ENCODE measurements at places on chromosomes 13 and 19.
A peak's percentile ranks its signal among the peaks of the same experiment; 100 is the strongest.

- no peak for DNase-seq
Observed at GRCh38 chr13:31100721-31101120, 61.0 kb downstream of the HSPH1 start.

DNA sequence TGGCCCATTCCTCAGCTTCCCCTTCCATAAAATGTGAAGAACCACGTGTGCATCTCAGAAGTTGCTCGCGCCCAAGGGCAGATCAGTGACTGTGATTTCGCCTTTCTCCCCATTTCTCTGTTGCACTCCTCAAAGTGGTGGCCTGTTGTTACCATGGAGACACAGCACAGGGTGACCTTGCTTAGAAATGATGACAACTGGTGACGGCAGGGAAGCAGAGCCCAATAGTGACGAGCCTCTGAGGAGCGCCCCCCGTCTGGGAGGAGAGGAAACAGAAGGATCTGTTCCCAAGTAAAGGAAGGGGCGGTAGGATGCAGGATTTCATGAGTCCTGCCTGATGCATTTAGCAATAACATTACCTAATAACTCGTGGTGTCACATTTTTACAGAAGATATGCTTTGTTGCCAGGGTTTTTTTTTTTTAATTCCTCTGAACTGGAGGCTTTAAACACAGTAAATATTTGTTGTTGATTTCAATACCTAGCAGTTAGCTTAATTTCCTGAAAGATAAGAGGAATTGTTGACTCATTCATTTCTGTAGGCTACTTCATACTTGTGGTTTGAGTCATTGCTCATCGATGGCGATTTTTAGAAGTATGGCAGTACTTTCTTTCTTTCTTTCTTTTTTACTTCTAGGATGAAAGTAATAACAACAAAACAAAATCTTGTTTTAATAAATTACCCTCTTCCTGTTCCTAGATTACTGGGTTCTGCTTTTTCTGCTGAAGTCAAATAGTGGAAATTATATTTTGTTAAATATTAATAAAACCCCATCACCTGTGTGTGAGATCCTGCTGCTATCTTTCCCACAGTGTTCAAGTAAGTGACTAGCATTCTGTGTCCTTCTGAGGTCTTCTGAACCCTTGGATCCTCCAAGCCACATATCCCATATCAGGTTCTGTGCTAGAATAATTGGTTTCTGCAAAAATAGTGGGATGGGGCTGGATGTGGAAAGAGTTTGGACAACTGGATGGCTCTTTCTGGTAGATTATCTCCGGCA lies 36.0 kb downstream of the MBNL2 start:
- peak; percentile 54 for DNase-seq

DNA sequence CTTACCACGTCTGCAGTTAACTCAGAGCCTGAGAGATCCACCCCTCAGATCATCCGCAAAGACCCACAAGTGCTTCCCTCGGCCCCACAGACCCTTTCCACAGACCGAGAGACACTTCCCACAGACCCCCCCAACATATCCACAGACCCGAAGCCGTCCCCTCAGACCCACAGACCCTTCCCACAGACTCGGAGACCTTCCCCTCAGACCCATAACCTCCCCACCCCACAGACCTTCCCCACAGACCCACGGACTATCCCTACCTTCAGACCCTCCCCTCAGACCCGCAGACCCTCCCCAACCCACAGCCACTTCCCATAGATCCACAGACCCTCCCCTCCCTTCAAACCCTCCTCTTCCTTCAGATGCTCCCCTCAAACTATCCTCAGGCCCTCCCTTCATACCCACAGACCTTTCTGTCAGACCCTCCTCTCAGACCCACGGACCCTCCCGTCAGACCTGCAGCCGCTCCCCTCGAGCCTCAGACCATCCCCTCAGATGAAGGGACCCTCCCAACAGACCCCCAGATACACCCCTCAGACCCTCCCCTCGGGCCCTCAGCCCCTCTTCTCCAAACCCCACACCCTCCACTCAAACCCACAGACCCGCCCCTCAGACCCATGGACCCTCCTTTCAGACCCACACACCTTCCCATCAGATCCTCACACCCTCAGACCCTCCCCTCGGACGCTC lies 20.1 kb upstream of the TFDP1 start:
- DNase-seq: no peak

- no peak for DNase-seq
Observed at GRCh38 chr13:46553521-46553885, 533 bp downstream of the LRCH1 start.

- DNase-seq: no peak
Observed at GRCh38 chr13:112730157-112730671, 40.4 kb downstream of the ATP11A start.

GRCh38 chr19:30703645-30704044 lies 331.5 kb downstream of the ZNF536 start:
- DNase-seq: no peak

DNA sequence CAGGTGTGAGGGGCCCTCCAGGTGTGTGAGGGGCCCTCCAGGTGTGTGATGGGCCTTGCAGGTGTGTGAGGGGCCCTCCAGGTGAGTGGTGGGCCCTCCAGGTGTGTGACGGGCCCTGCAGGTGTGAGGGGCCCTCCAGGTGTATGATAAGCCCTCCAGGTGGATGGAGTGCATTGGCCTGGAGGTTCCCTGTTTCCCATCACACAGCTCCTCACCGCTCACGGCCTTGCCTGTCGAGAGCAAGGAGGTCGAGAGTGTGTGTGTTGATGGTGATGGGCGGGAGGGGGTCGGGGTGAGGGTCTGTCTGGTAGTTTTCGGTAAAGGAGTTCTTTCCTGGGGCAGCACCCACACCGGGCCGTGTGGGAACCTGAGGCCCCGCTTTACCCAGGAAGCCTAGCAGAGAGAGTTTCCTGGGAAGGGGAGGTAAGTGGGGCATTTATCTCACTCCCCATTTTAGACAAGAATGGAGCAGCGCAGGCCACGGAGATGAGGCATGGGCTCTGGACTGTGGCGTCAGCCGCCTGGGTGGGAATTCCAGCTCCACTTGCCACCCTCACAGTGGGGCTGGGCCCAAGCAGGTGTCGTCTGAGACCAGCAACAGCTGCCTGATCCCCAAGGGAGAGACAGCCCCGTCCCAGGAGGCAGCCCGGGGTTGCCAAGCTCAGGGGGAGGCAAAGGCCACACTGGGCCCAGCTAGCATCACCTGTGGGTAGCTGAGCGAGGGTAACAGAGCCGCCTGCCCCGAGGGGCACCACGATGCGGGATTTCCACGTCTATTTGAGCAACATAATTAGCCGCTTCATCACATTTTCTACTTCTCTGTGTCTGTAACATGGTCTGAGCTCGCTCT lies 10.9 kb upstream of the GAS6 start:
- no peak for DNase-seq

GRCh38 chr19:10699650-10700335 lies 1.4 kb upstream of the QTRT1 start:
- peak; percentile 73 for DNase-seq

GRCh38 chr13:28179974-28180373 lies 41.6 kb downstream of the PAN3 start:
- DNase-seq: no peak

GRCh38 chr13:34671137-34671536 lies 270.9 kb upstream of the NBEA start:
- no peak for DNase-seq

GRCh38 chr19:54179921-54180461 lies 7.0 kb upstream of the TMC4 start:
- DNase-seq: peak; percentile 25

- DNase-seq: peak; percentile 54
Observed at GRCh38 chr19:49210108-49210900, 52.7 kb downstream of the TRPM4 start.

DNA sequence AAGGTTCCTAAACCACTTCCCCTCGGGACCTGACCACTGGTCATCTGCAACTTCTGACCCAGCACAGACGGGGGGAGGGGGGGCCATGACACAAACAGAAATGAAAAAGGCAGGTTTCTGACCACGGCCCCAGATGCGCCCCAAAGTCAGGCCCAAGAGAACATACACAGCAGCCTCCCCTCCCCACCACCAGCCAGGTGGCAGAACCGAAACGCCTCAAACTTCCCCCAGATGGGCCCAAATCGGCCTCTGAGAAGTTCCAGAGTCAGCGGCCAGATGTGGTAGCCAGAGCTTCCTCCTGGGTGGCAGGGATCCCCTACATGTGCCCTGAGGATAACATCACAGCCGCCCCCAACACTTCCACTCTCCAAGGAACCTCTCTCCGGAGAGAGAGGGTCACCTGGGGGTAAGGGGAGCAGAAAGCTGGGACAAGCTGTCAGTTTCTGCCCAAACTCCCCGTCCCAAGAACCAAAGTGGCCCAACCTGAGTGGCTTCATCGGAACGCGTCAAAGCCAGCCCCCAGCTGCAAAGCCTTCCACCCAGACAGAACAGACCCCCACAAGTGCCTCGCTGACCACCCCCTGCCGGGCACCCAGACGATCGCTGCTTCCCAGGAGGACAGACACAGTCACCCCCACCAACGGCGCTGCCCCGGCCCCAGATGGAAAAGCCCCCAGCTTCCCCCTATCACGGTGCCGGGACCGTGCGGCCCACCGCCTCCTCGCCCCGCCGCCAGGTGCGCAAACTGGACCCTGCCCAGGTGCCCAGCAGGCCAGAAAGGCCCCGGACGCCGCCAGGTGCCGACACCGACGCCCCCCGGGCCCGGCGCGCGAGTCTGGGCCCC lies 800 bp downstream of the ELL start:
- no peak for DNase-seq

DNA sequence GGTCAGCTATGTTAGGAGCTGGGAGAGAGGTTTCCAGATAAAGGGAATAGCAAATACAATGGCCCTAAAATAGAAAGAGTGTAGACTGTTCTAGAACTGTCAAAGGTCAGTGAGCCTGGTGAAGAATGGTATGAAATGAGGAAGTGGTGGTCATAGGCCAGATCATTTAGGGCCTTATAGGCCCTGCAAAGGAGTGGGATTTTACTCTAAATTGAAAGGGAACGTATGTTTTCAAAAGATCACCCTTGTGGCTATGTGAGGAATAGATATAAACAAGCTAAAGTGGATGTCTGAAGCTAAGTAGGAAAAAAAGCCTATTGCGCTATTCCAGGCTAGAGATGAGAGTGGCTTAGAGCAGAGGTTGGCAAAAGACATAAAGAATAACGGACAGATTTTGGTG lies 70.7 kb upstream of the TDRD3 start:
- DNase-seq: no peak

DNA sequence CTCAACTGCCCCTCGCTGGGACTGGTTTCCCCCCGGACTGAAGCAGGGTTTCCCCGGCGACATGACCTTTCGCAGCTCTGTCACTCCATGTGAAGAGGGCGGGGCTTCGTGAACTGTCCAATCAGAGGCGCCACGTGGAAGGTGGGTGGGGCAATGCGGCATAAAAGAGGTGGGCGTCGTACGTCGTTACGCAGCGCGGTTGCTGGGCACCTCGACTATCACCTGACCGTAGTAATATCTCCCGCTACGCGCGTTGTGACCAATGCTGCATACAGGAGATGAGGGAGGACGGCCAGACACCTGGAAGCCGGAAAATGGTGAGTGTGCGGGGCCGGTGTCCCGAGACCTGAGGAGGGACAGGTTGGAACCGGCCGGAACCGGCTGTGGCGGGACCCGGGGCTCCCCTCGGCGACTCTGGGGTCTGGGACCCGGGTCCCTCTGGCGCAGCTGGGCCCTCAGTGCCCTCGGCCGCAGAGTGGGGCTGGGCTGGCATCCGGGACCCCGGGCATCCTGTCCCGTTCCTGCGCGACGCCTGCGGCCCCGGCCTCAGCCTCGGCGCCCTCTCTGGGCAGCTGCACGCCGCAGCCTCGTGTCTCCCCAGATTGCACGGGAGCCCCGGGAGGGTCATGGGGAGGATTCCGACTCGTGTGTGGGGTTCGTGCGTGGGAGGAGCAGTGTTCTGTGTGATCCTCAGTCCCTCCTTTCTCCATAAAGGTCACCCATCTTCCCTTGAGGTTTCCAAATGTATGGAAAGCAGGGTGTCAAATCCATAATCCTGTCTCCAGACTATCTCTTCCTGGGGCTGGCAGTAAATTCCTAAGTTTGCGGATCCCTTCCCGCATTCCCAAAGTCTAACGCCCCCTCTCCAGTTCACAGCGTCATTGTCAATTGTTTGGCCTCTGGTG lies 32.2 kb downstream of the ZNF136 start:
- peak; percentile 51 for DNase-seq

- peak; percentile 54 for DNase-seq
Observed at GRCh38 chr13:75876142-75877050, 240.3 kb downstream of the LMO7 start.

DNA sequence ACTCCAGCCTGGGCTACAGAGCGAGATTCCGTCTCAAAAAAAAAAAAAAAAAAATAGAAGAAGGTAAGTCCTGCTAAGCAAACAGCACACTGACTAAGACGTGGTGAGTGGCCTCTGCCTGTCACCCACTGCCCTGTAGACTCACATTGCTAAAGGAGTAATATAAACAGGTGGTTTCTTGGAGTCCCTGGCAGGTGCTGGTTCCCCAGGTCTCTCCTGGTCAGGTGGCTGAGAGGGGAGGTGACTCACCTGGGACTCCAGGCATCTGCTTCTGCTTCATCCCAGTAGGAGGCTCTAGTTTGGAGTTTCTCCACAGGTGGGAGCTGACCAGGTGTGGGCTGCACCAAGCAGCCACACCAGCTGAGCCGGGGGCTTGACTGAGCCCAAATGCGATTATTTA lies at the start of gene OR10H1:
OR10H1 (minus strand) TSS at position 359 of the 400 bp plus-strand sequence. CDS start 7,627 bp downstream, outside the sequence.
- no peak for DNase-seq

DNA sequence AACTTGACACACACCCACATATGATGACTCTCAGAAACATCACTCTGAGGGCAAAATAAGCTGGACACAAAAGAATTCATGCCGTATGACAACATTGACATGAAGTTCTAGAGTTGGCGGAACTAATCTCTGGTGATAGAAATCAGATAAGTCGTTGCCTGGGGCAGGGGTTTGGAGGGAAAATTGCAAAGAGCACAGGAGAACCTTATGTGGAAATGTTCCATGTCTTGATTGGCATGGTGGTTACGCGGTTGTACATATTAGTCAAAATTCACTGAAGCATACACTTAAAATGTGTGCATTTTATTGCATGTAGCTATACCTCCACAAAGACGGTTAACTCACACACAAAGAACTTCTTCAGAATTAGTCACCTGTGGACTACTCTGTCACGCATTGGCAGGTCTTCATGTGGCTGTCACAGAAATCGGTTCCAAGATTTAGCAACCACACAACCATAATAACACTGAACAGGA lies 137.8 kb upstream of the GJB6 start:
- DNase-seq: no peak

DNA sequence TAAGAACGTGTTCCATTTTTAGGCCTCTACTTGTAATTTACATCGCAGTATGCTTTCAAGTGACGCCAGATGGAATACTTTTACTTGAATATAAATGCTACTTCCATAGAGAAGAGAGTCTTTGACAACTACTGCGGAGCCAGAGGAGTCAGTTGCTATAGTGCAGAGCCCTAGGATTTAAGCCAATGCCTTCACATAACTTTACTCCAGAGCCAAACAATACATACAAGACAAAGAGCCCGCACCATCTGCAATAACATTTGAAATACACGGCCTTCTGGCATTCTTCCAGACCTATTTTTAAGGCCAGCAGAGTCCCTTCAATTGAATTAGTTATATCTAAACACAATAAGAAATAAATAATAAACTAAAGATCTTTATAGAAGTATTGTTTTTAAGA lies 59.4 kb downstream of the XPO4 start:
- no peak for DNase-seq

- DNase-seq: peak; percentile 14
Observed at GRCh38 chr13:91247768-91248167, 99.7 kb upstream of the MIR17HG start.

All from GM13976 (cell line).